Stimulated activated CD4-positive, alpha-beta T cell treated with anti-CD3 and anti-CD28 coated beads, TNF-alpha, amount 100 ng/mL, for 48 hours (primary cell): ENCODE measurements at places on chromosomes 13 and 19.

DNA sequence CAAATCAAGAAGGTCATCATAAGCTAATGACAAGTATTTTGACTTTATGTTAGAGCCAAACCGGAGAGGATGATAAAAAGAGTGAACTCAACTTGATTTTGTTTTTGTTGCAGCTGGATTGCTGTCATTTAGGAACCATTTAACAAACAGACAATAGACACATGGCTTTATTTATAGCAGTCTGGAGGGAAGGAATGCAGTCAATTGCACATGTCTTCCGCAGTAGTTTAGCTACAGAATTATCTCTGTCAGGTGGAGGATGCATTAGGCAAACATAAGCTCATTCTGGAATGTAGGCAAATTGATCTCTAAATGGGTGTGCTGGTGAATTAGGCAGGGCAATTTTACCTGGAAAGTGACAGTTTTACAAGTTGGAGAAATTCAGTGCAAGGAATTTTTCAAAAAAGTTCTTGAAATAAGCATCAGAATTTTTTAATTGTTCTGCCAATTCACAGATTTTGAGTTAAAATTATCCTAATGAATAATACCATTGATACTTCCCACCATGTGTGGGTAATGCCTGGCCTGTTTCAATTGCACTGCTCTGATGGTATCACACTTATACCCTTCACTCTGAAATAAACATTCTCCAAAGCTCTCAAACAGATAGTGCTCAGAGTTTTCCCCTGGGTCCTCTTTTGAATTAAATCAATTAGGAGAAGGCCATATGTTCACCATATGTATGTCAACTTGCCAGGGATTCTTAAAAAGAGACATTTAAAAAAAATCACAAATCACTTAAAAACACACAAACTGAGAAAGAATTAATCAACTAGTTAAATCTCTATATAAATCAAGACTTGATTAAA is 318.3 kb downstream of the NDFIP2 start:
- no peak for DNase-seq

- DNase-seq = no peak
Observed at GRCh38 chr13:38417727-38418126, 68.1 kb downstream of the UFM1 start.

DNA sequence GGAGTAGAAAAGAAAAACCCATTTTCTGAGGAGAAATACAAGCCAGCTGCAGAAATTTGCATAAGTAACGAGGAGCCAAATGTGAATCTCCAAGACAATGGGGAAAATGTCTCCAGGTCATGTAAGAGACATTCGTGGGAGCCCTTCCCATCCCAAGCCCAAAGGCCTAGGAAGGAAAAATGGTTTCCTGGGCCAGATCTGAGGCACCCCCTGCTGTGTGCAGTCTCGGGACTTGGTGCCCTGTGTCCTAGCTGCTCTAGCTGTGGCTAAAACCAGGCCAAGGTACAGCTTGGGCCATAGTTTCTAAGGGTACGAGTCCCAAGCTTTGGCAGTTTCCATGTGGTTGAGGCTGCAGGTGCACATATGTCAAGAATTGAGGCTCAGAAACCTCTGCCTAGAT is 444.9 kb downstream of the PCDH20 start:
- no peak for DNase-seq

GRCh38 chr13:26219726-26220125 is 2.4 kb downstream of the RNF6 start:
- DNase-seq = no peak

- no peak for DNase-seq
Observed at GRCh38 chr13:44051918-44052675, 172.4 kb downstream of the LACC1 start.

DNA sequence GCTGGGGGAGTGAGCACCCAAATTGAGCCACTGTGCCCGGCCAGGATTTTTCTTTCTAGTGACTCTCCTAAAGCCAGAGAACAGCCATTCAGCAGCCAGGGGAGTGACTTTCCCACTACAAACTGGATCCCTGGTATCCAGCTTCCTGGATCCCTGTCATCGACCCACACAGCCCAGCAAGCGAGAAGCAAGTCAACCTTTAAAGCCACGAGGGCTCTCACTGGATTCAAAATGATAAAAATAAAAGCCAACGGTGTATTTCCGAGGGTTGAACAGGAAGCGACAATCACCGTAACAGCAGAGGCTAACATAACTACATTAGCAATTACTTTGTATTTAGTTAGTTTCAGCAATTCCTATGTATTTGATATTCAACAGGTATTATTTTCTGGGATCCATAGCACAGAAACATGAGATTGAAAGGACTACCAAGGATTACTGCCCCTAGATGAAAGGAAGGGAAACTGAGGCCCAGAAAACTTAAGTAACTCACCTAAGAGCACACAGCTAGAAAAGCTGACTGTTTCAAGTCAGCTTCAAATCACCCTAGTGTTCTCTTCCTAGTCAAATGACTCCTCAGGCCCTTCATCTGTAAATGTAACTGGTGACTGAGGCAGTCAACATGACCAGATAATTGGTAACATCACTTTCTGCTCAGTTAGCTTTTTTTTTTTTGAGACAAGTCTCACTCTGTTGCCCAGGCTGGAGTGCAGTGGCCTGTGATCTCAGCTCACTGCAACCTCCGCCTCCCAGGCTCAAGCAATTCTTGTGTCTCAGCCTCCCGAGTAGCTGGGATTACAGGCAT is 2.7 kb downstream of the RFX1 start:
- DNase-seq = no peak

GRCh38 chr19:50676625-50677197 is 27.5 kb downstream of the C19orf81 start:
- DNase-seq = no peak

GRCh38 chr13:113746671-113747070 is 12.4 kb upstream of the TMEM255B start:
- no peak for DNase-seq

DNA sequence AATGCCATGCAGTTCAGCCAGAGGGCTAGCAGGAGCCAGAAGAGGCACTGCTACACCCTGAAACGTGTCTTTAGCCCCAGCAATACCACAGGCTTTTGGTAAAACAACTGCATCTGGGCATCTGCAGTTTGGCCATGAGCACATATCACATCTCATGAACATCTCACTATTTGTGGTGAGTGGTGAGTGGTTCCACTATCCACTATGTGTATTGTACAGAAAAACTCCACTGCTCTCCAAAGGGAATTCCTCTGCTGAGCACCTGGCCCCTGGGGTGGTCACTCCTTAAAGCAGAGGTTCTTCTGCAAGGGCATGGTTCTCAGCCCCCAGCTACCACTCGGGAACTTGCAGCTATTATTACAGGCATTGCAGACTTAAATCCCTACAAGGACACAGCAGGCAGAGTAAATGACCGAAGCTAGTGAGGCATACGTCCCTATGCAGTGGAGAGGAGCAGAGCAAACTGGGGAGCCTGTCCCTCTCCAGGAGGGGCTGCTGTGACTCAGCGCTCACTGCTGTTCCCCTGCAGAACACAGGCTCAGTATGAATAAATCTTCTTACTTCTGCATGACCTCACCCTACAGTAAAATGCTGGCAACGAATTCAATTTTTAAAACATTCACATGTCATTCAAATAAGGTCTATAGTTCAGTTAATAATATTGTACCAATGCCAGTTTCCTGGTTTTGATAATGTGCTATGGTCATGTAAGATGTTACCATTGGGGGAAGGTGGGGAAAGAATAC is 332.4 kb upstream of the ZNF507 start:
- no peak for DNase-seq

GRCh38 chr19:40604647-40605215 is 3.6 kb downstream of the LTBP4 start:
- no peak for DNase-seq

GRCh38 chr13:62209529-62209928 is 793.9 kb upstream of the PCDH20 start:
- no peak for DNase-seq

DNA sequence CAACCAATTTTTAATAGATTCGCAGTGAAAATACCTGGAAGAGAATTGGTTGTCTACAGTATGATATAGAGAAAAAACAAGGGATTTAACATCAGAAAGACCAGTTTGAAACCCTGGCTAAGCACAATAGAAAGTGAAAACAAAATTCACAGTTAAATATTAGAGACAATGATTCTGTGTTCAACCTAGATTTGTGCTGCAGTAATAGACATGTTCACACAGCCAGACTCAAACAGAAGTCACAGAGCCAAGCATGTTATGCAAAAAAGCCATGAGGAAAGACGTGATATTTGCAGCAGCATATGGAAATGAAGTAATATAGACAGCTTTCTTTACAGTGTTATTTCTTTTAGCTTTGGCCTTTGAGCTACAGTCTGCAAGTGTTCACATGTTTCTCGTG is 48.1 kb downstream of the SCEL start:
- DNase-seq = no peak

DNA sequence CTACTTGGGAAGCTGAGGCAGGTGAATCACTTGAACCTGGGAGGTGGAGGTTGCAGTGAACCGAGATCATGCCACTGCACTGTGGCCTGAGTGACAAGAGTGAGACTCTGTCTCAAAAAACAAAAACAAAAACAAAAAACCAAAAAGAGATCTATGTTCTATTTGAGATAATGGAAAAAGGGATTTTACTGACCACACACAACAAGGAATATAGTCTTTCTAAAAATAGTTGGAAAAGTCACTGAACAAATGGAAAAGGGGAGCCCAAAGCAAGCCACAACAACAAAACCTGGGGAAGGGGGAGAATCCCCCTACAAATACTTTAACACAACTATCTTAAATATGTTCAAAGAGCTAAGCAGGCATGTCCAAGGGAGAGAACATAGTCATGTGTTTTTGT is 37.3 kb downstream of the ZNF558 start:
- no peak for DNase-seq

DNA sequence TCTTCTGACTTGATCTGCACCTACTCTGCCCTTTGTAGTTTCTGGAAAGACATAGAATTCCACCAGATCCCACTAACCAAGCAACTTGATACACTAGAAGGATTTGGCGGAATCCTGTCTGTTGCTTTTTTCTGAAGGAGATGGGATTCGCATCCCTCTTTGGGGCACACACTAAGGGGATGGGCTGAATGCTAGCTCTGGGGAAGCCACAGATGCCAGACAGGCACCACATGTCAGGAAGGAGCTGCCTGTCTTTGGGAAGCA is 52.1 kb downstream of the SERP2 start:
- no peak for DNase-seq

DNA sequence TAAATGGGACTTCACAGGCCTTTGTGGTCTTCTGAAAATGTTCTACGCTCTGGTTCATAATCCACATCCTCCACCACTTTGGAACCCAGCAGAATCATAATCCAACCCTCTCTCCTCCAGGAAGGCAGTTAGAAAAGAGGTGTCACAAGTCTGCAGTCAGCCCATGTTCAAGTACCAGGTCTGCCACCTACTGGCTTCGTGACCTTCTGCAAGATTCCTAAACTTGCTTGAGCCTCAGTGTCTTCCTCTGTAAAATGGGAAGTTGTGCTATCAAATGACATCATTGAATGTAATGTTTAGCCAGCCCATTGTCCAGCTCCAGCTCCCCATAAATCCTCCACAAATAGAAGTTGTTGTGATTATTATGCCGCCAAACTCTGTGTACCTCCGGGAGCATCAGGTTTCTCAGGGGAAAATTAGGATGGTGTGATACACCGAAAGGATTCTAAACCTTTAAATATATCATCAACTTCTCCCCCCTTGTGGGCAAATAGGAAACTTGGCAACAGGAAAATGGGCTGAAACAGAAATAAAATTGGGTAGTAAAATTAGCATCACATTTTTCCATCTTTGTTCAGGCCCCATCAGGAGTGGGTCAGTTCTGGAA is 109.7 kb downstream of the NUFIP1 start:
- DNase-seq = no peak

DNA sequence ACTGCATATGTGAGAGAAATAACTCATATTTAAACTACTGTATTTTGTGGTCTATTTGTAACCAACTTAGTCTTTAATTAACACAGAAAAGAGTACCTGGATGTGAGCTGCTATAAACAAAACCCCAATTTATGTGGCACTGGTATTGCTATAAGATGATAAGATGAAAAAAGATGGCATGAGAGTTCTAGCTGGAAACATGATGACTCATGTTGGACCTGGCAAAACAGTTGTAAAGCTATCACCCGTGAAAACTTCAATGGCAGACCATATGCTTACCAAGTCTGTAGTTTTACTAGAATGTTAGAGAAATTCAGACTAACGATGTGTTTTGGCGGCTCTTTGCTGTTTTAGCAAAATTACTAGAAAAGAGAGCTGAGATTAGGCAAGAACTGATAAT is 69.6 kb upstream of the PCDH9 start:
- no peak for DNase-seq

DNA sequence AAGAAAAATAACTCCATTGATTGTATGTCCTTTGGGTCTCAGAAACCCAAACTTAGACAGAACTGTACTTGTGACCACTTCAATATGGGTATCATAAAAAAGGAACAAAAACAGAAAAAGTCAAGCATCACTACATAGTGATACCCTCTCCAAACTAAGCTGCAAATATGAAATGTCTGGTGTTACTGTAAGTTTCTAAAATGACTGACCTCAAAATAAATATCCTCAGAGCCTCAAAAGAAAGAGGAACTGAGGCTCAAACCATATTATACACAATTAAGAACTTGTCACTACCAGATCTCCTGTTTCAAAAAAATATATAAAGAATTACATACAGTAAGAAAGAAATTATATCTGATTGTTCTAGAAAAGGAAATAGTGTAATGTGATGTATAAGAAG is 787.9 kb upstream of the KLHL1 start:
- DNase-seq = no peak

DNA sequence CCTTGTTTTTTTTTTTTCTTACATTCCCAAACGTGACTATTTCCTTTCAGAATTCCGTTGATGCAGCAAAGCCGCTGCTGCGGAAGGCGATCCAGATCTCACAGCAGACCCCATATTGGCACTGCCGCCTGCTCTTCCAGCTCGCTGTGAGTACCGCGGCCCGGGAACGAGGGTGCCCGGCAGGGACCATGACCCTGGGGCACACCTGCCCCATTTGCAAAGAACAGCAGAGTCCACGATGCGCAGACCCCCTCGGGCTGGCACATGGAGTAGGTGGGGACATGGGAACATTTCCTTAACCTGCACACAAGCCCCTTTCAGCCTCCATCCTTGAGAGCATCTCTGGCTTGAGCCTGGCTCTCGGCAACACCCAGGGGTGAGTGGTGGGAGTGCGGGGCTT is 16.5 kb downstream of the MAU2 start:
- no peak for DNase-seq

GRCh38 chr13:20824762-20825476 is 51.2 kb upstream of the EEF1AKMT1 start:
- DNase-seq = no peak

GRCh38 chr19:47704024-47704423 is 9.2 kb upstream of the EHD2 start:
- DNase-seq = no peak

GRCh38 chr13:95176611-95177259 is 124.5 kb downstream of the ABCC4 start:
- no peak for DNase-seq

DNA sequence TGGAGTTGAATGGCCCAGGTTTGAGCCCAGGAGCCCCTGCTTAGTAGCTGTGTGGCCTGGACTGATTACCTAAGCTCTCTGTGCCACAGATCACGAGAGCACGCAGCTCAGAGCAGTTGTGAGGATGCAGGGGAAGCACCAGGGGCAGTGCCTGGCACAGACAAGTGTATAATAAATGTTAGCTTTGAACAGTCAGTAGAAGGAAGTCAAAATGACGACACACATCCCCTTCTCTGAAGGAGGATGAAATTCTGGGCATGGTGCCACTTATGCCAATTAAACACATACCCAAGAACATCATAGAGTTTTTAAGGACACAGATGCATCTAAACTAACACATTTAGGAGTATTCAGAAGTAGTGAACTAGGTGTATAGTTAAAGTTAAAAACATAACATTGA is 24.9 kb upstream of the SIGLEC11 start:
- DNase-seq = no peak

GRCh38 chr13:73520566-73521289 is 461.9 kb downstream of the KLF5 start:
- DNase-seq = no peak
